Stimulated activated CD4-positive, alpha-beta T cell treated with anti-CD3 and anti-CD28 coated beads, Interleukin-1b, Interleukin-23, amount 100 ng/mL, for 24 hours (primary cell): ENCODE measurements at places on chromosomes 6 and 20.

DNA sequence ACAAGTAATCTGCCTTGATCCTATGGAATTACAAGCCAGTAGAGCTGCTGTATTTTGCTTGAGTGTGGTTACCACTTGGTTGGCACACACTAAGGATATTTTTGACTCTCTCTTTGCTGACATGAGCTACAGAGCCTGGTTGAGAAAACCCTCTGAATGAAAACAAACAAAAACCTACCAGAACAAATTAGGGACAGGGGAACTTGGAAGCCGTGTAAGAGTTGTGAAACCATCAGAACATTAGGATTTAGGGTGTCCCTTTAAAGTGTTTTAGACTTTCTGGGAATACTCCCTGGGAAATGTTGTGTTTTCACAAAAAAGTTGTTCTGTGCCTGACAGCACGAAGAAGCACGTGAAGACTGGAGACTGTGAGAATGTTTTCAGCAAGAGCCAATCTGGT, 20.5 kb upstream of the PDE7B start:
- no peak for DNase-seq

DNA sequence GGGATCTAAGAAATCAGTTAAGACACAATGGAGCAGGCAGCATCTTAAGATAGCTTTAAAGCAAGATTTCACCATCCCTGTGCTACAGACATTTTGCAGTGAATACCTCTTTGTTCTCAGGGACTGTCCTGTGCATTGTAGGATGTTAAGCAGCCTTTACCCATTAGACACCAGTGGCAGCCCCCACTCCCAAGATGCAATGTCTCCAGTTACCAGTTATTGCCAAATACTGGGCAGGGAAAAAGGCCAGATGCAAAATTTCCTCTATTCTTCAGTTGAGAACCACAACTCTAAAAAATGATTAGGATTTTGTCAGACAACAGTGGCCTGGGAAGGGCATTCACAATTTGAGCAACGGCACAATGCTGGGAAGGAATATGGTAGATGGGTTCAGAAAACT, 6.1 kb downstream of the FBXO5 start:
- DNase-seq: no peak

DNA sequence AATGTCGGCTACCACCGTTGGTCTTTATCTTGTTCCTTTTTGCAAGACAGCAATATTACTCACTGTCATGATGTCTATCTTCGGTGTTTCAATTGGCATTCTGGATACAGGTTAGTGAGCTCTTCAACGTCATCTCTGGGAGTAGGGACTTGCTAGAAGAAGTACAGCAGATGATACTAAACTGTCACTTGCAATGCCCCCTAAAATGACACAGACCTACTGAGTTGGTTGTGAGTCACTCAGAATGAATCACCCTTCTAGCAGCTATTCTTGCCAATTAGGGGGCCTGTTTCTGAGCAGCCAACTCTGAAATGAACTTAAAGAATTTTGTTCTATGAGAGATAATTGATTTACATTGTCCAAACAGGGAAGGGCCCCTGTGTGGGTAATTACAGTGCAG, 176.5 kb downstream of the SLC16A10 start:
- DNase-seq: peak; percentile 2

DNA sequence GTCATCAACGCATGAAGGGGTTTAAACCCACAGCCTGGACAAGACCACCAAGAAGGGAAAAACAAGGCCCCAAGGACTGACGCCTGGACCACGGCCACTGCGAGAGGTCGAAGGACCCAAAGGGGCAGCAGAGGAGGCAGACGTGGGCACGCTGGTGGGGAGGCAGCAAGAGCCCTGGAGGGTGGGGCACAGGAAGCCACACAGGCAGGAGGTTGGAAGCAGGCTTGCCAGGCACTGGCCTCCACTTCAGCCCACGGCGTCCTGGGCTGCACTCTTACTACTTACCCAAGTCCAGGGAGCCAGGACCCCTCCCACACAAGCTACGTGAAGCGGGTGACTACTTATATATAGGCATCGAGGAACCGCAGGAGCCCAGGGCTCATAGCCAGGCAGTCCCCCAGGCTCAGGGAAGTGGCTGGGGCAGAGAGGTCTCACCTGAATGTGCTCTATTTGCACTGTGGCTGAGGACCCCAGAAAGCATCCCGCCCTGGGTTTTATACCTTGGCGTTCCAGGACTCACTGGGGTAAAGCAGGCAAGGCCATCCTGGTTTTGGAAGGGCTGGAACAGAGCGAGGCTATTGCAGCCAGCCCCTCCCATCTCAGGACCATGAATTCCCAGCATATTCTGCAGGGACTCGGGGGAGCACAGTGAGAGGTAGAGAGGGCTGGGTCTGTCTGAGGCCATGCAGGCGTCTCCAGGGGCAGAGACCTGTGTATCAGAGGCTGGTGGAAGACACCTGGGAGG, 113.8 kb upstream of the AFDN start:
- no peak for DNase-seq

GRCh38 chr20:37940858-37941257, 37.9 kb downstream of the VSTM2L start:
- DNase-seq: no peak

- no peak for DNase-seq
These were observed 58.8 kb upstream of the CNKSR3 start for GRCh38 chr6:154569156-154569862.

GRCh38 chr6:75556240-75556639, 45.4 kb upstream of the SENP6 start:
- DNase-seq: no peak

GRCh38 chr20:8515810-8516435, 383.9 kb downstream of the PLCB1 start:
- no peak for DNase-seq
